ENCODE measurements at places on chromosomes 11 and 22. TPM values are rescaled to one million over a fixed set of nuclear protein-coding genes. Genes with fewer than 3 reads are reported as not detected.

Gene RCN1
- total RNA-seq: 245 TPM

Gene PCNX3
- 16.7 TPM for total RNA-seq

DNA sequence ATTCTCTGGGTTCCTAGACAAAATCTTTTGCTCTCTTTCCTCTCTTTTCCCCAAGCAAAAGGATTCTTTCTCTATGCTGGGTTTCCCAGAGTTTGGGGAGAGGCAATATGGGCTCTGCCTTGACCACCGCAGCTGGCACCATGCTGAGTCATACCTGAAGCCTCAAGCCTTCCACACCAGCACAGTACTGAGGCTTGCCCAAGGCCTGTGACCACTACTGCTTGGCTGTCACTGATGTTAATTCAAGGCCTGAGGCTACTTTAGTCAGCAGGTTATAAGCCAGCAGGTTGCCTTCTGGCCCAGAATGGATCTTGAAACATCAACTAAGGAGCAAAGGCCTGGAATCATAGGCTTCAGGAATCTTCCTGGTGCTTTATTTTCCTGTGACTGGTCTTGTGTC lies 185.3 kb downstream of the DYNC2H1 start:
- DNase-seq: peak; percentile 18

Gene MYO18B
- total RNA-seq: not detected

Gene TMEM191C
- 0.35 TPM for total RNA-seq

DNA sequence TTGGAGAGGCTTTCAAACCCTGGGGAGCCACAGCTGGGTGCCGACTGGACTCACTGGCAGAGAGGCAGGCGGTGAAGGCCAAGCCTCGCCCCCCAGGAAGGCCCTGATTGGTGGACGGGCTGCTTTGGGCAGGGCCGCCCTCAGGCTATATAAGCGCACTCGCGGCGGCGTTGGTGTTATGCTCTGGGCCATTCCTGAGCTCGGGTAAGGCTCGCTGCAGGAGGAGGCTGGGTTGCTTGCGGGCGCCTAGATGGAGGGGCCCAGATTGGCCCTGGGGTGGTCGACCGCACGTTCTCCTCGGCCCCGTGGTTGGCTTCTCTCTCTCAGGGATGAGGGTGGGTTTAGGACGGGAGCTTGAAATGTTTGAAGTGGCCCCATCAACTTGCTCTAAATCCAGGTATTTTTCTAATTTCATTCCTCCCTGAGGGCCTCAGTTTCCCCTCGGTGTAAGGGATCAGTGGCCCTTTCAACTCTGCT lies at the start of gene SPDYC:
SPDYC (plus strand) TSS at position 176 of the 477 bp plus-strand sequence. CDS start 1,125 bp downstream, outside the sequence.
- DNase-seq: no peak

Gene FAT3
- 1.9 TPM for total RNA-seq

Gene SMCO4
- total RNA-seq: 17.5 TPM

Gene MRPL11
- total RNA-seq: 52.4 TPM

DNA sequence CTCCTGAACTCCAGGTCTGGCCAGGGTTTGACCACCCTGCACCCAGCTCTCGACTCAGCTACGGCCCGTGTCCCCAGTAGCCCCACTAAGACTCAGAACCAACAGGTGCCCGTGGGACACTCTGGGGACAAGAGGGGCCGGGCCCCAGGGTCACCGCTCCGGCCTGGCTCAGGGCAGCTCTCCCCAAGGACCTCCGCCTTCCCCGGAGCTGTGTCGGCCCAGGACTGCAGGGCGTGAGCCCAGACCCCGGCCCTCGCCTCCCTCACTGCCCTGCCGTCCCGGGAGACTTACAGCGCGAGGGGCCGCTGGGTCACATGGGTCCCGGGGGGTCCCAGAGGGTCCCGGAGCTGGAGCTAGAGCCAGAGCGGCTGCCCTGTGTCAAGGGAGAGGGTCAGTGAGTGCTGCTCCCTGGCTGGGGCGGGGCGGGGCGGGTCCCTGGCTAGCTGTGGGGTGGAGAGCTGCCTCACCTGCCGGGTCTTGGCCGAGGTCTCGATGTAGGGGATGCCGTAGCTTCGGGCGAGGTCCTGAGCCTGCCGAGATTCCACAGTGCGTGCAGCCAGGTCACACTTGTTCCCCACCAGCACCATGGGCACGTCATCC lies 2.3 kb downstream of the HRAS start:
- no peak for DNase-seq

Gene CCDC15
- 0.17 TPM for total RNA-seq
